ENCODE measurements at places on chromosomes 3 and 15.

DNA sequence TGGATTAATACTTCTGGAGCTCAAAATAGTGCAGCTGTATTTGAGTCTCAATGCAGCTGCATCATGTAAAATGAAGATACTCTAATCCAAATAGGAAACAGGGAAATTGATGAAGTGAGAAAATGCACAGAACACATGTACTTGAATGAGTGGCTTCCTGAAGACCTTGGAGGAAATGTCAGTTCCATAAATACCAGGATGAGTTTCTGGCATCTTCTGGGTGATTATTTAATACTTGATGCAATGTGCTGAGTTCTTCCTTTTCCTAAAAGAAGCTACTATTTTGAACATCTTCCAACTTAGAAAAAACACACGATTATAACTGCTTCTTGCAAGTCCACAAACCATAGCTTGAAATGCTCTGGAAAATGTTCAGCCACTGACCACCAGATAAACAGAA, 162.8 kb downstream of the SLC9A9 start:
- no peak for DNase-seq

GRCh38 chr3:161551697-161552096, 55.1 kb downstream of the OTOL1 start:
- no peak for DNase-seq

GRCh38 chr3:10722911-10723310, 93.1 kb upstream of the SLC6A11 start:
- no peak for DNase-seq

DNA sequence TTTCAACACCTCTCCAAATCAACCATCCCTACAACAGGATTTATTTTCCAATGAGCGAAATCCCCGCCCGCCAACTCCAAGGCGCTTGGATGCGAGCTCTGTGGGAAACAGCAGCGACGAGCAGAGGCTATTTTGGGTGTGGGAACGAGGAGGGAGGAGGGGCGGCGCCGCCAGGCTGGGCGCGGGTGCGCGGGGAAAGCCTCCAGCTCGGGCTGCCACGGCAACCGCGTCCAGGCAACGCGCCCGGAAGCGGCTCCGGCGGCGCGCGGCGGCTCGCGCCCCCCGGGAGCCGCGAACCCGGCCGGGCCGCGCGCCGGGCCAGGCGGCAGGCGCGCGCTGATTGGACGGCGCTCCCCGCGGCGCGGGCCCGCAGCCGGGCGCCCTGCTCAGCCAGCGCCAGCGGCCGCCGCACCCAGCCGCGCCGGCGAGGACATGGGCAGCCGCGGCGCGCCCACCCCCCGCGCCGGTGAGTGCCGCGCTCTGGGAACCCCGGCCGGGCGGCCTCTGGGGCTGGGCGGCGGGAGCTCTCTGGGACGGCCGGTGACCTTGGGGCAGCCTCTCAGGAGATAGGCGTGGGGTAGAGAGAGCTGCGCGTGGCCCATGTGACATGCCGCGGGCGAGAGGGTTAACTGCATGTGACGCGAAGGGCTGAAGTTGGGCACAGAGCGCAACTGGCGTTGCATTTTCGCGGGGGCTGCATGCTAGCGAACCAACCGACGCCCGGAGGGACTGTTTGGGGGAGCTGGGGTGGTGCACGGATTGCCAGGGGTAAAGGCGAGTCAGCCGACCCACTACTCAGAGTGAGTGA, at the start of gene FAM81A:
Gene FAM81A, plus strand, starts transcription at position 370 of the 808 bp plus-strand sequence. CDS start 20,441 bp downstream, outside the sequence.
- peak; percentile 40 for DNase-seq

- no peak for DNase-seq
Observed at GRCh38 chr15:95567686-95568085, 762.8 kb upstream of the NR2F2 start.

DNA sequence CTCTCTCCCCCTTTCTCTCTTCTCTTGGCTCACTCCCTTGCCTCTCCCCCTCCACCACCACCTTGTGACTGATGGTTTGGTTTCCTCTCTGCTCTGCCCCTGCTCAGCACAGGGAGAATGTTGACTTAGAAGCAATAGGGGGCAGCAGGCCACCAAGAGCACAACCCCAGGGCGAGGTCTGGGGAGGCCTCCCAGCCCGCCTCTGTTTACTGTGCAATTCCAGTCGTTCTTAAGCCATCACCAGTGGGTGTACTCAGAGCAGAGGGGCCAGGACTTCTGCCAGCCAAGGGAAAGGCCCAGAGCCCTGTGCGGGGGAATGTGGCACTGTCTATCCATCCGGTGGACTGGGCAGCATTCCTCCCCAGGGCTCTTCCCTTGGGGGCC, 5.7 kb upstream of the APEH start:
- DNase-seq: no peak

DNA sequence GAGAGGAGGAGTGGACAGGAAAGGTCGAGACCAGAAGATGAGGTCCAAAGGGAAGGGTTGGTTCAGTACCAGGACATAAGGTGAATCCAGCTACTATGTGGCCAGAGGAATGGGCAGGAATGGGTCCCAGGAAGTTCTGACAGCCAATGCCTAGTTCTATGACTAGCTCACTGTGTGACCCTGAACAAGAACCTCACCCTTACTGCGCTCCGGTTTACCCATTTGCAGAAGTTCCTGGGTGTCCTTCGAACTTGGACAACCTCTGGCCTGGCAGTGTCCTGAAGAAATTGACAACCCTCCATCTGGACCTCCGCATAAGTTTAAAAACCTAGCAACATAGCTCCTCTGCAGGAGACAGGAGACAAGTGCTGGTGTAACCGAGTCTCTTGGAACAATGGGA, 12.2 kb upstream of the PSTPIP1 start:
- DNase-seq: no peak

DNA sequence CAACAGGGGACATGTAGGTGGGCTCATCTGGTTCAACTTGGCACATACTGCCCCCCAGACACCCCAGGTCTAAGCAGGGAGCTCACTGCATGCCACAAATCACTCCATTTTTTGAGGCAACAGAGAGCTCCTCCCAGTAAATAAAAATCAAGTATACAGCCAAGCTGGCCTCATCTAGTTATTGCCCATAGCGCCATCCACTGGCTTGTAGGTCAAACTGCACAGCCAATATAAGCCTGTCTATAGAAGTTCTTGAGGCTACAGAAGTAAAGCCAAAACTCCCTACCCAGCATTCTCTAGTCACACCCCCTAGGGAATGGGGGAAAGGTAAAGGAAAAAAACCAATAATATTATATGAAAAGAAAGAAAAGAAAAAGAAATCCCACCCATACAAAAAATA, 453.7 kb downstream of the ZNF385D start:
- no peak for DNase-seq

DNA sequence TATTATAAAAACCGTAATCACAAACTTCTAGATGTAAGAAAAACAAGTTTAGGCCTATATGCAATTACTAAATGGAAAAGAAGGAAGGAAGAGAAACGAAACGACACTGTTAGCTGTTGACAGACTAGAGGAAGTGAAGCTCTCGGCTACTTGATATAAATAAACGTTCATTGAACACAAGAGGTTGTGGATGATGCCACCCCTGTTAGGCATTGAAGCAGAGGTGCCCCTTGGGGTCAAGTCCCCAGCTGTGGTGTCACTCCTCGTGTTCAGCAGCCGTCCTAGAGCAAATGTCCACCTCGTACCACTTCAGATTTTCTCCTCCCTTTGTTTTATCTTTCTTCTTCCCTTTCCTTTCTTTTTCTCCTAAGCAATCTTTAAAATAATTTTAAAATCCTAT, 146.5 kb upstream of the UBE2E1 start:
- no peak for DNase-seq

Measured in stimulated activated CD4-positive, alpha-beta T cell treated with anti-CD3 and anti-CD28 coated beads, Interleukin-12 subunit alpha, Interleukin-12 subunit beta, amount 100 ng/mL, for 24 hours (primary cell).